ENCODE measurements at places on chromosomes 2 and 18.

DNA sequence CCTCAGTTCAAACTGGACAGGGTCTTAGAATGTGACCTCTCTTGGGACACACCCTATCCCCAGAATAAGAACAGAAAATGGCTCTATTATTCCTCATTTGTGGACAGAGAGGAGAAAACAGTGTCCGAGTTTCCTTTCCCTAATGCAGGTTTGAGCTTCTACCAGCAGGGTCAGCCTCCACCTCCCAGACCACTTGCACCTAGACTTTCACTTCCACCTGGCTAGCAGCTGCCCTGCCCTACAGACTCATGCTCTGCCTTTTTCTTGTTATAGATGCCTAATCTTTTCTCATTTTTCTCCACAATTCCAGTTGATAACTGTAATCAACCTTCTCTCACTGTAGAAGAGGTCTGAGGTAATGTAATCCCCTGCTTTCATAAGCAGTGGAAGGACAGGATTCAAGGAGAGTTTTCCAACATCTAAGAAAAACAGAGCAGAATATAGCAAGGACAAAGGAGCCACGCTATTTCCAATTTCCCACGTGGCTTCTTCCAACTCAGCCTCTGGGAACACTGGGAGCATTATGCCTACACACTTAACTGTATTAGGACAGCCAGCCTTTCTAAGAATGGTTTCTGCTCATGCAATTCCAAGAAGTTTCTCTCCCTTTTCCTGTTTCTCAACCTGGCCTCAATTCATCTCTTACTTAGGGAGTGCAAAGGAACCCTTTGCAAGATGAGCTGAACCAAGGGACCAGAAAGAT, 239.8 kb downstream of the BCL11A start:
- DNase-seq: no peak

DNA sequence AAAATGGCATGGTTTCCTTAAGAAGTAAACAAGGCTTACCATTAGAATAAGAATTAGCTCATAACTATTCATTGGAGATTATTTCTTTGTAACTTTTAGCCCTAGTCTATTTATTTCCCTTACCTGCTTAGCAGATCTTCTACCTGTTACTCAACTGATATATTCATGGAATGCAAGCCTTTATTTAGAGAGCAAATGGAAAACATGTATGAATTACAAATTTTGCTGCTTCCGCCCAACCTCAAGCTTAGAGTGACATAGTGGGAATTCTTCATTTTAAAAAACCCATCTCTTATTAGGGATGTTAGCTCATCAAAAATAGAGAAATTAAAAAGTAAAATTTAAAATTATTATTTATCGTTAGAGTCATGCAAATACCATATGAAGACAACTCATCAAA, 110.9 kb downstream of the STRN start:
- DNase-seq: no peak

DNA sequence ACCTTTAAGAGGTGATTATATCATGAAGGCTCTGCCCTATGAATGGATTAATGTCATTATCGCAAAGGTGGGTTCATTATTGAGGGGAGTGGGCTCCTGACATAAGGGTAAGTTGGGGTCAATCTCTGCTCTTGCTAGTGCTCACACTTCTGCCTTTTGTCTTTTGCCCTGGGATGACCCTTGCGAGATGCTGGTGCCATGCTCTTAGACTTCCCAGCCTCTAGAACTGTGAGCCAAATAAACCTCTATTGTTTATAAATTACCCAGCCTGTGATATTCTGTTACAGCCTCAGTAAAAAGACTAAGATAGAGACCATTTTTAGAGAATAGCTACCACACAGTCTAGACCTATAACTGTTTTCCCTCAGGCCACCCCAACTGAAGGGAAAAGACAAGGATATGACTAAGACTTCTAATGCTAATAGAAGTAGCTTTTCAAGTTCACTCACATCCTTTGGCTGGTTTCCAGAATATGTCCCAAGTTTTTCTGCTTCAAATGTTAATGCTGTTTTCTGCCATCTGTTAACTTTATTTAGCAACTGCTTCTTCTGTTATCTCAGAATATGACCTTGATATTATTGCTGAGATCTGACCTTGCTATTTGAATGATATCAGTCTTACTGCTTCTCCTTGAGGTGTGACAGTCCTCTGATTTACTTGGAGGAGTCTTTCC, 65.1 kb upstream of the STAM2 start:
- no peak for DNase-seq

DNA sequence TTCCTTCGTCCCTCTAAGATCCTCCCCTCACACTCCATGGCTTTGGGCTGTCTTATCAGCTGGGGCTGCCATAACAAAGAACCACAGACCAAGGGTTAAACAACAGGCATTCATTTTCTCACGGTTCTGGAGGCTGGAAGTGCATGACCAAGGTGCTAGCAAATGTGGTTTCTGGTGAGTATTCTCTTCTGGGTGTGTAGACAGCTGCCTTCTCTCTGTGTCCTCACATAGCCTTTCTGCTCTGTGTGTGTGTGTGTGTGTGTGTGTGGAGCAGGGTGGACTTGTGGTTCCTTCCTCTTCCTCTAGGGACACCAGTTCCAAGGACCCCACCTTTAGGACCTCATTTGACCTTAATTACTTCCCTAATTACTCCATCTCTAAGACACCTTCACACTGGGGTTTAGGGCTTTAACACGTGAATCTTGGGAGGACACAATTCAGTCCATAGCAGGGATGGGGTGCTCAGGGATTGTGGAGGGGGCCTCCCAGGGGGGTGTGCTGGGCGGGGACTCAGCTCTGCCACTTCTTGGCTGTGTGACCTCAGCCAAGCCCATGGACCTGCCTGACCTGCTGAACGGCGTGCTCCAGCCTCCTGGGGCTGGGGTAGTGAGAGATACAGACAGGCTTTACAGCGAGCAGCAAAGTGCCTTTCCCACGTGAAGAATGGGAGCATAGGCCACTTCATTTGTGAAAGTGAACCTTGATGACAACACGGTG, 38.0 kb downstream of the ACKR3 start:
- DNase-seq: no peak

Data from muscle of back (tissue), 13 donors.